ENCODE measurements at places on chromosomes 1 and 21.

GRCh38 chr21:45087022-45087823 is 12.8 kb downstream of the ADARB1 start:
- DNase-seq: no peak

- no peak for DNase-seq
Observed at GRCh38 chr1:177023726-177024125, 140.8 kb downstream of the ASTN1 start.

DNA sequence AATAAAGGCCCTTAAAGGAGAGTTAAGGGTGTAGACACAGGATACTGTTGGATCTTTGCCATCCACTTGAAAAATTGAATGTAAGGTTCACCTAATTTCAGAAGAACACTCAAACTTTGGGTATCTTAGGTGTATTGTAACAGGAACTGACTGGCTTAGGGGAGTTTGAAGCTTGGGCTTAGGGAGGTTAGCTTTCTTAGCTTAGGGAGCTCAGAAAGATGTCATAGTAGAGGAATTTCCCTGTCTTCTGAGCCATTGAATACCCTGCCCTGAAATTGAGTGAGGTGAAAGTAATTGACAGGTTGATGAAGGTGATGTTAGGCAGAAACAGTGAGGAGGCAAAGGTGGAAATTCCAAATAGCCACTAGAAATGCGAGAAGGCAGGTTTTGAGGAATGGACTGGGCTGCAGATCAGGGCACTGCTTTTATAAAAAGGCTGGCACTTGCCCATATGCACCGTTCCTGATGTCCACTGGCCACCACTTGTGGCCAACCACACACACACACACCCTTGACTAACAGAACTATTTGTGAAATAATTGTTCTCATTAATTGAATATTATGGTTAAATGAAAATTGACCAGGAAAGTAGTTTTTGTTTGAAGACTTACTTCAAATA is 16.5 kb downstream of the BACH1 start:
- DNase-seq: no peak

GRCh38 chr1:117681093-117681900 is 75.4 kb downstream of the TENT5C start:
- DNase-seq: no peak

DNA sequence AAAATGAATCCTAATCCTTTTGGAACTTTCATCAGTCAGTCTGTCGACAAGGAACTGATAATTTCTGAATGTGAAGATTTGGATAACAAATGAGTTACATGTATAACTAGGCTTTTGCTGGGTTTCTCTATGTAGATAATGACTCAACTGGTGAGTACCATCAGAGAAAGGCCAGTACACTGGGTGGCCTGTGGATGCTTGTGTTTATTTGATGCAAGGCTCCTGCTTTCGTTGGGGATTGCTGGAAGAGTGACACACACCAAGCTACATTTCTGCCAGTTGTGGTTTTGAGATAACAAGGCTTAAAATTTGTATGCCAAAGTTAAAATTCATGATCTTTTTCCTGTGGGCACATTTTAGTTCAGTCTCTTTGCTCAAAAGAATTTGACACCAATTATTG is 115.7 kb upstream of the UBE2U start:
- no peak for DNase-seq
